ENCODE measurements at places on chromosomes 6 and 20.

DNA sequence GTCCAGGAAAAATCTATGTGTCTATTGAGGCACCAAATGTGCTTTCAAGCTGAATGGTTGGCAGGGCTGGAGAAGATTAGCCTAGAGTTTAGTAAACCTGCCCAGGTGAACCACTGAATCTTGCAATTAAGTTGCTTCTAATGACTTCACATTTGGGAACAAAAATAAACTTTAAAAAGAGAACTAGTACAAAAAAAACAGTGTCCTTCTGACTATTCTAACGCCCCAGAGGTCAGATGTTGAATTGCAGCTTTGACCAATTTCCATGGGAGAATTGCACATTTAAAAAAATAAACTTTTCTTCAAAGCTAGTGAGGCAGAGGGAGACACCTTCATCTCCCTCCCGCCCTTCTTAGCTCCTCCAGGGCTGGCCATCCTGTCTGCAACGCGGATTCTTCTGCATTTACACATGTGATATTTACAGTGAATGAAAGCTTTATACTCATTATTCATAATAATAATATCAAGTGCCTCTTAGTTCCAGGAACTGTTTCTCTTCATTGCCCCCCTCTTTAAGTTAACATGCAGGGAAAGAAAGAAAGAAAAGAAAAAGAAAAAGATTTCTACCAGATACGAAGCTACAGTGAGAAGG is 270.2 kb downstream of the SMOC2 start:
- no peak for DNase-seq

GRCh38 chr20:61576372-61576771 is 324.3 kb downstream of the CDH4 start:
- no peak for DNase-seq

DNA sequence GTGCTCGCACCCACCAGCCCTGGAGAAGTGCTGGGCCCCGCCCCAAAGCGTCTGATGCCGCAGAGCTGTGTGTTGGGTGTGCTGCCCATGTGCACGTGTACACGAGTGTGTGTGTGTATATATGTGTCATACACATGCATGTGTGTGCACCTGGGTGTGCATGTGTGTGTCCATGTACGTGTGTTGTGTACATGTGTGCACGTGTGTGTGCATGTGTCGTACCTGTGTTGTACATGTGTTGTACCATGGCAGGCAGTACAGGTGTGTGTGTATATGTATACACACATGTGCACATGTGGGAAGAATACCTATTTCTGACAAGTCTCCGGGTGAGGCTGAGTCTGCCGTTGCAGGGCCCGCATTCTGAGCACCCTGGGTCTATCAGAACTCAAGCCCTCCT is 6.2 kb upstream of the MRGBP start:
- no peak for DNase-seq

DNA sequence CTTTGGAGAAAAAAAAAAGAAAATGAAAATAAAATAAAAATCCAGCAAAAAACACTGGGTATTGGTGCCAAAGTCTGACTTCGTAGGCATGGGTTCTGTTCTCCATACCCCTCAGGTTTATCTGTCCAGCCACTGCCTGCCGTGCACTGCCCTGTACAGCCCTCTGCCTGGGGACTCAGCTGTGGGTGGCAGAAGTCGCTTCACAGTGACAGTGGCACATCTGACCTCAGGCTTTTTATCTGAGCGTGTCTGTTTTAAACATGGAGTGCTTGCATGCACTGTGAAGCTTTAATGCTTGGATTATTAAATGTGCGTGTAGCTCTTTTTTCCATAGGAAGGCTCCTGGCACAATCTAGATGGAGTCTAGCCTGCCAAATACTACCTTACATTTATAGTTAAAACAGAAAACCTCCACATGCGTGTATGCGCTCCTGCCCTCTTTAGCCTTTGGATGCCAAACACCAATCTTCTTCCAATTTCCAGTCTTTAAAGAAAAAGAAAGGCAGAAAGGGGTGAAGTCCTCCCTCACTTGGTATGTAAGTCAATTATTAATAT is 375.5 kb downstream of the UTRN start:
- no peak for DNase-seq

- DNase-seq = no peak
These were observed 10.9 kb downstream of the C6orf132 start for GRCh38 chr6:42131531-42131930.

- no peak for DNase-seq
These were observed 127.9 kb upstream of the AGPAT4 start for GRCh38 chr6:161401587-161402309.

- DNase-seq = no peak
These were observed 677.0 kb upstream of the ID4 start for GRCh38 chr6:19160081-19160730.

DNA sequence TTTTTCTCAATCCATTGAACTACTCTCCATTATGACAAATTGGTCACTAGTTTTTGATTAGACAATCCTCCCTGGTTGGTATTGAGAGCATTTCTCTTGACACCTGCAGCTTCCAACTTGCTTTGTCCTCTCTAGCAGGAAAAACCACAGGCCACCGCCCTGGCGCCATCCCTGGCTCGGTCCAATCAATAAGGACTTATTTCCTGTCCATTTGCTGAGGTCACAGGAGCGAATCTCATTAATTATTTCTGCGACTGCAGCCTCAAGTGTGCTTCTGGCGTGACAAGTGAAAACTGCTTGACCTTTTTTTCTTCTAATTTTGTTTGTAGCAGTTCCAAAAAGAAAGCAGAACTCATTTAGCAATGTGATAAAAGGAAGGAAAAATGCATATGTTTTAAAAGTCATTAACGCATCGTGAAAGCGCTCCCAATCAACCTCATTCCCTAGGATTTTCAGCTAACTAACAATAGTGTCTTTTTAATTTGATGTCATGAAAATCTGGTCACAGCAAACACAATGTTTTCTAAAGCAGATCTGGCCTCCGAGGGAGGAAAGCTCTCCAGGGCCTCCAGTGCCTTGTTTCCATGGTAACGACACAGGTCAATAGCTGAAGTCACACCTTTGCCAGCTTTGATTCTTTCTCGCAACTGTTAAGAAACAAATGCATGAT is 39.0 kb upstream of the BEND3 start:
- DNase-seq = no peak

GRCh38 chr6:16658348-16659034 is 102.8 kb downstream of the ATXN1 start:
- DNase-seq = no peak

Data from stimulated activated CD4-positive, alpha-beta T cell treated with anti-CD3 and anti-CD28 coated beads, Interleukin-15, amount 100 ng/mL, for 1 hour (primary cell).